Stimulated activated CD4-positive, alpha-beta T cell treated with anti-CD3 and anti-CD28 coated beads, Interleukin-2, amount 100 ng/mL, for 24 hours (primary cell): ENCODE measurements at places on chromosomes 13 and 19.

GRCh38 chr19:42052241-42052863 lies 17.7 kb downstream of the GRIK5 start:
- DNase-seq, result no peak

DNA sequence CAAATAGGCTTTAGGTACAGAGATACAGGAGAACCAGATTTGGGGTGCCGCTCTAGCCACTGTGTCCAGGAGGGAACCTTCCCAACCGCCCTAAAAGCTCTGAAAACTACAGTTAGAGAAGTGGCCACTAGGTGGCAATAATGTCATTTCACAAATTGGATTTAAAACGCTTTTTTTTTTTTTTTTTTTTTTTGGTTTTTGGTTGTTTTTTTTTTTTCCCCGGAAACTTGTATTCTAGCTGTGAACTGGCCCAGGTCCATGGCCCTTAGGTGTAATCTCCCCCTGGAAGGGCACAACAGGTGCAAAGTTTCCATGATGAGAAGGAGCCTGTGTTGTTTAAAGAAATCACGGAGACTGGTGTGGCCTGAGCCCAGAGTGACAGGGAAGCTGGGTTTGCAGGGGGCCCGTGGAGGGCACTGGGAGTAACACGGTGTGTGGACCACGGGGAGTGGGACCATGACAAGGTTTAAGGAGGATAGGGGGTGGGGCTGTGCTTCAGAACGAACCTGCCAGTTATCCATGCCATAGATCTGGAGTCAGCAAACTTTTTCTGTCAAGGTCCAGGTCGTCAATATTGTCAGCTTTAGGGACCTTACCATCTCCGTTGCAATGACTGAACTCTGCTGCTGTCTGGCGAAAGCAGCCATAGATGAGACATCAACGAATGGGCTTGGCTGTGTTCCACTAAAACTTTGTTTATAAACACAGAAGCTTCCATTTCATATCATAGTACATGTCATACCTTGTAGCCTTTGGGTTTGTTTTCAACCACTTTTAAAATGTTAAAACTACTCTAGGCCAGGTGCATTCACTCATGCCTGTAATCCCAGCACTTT lies 10.1 kb downstream of the OR1I1 start:
- no peak for DNase-seq

- DNase-seq, result peak; percentile 75
Observed at GRCh38 chr19:47447470-47448359, 24.0 kb downstream of the SLC8A2 start.

DNA sequence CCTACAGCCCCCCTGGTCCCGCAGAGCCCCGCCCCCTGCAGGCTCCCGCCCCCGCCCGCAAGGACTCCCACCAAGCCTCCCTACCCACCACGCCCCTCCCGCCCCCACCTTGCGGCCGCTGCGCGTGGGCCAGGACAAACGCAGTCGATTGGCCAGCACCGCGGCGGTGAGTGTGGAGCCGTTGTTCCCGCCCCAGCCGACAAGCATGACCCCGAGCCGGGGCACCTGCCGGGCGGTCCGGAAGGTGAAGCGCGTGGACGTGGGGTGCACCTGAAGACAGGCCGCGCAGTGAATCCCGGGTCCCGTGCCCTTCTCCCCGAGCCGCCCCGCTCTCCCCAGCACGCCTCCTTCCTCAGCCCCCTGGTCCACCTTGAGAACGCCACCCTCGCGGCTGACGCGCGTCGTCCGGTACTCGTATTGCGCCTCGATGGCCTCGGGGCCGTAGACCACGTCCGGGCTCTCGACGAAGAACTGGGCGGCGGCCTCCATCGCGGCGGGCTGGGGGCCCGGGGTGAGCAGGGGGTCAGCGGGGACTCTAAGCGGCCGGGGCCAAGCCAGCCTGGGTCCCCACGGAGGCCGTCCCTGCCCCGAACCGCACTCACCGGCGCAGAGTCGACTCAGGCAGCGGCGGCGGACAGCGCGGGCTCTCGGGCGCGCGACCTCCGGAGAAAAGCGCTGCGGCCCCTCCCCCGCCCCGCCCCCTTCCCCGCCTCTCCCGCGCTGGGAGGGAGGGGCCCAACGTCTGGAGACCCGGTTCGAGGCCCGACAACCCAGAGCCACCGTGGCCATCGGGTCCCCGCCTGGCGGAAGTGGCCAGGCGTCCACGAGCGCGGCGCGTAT lies at the start of gene ISYNA1:
TSS of gene ISYNA1 (minus strand) at position 643 of the 840 bp plus-strand sequence. CDS start at position 489, 154 bp downstream.
- peak; percentile 57 for DNase-seq

GRCh38 chr19:21127898-21128297 lies 13.9 kb upstream of the ZNF431 start:
- DNase-seq, result no peak

DNA sequence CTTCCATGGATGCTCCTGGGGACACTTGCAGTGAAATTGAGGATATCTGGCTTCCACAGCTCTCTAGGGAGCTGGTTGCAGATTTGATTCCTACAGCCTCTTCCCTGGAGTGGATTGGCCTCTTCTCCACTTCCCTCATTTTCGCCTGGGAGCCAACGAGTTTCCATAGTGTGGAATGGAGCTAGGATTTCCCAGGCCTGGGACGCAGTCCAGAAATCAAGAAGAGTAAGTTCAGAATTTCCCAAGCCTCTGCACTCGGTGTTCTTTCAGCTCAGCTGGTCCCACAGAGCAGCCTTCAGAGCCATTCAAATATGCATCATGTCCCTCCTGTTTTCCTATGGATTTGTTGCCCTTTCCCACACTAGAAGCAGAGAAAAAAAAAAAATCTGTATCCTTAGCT lies 68.2 kb downstream of the RAP2A start:
- DNase-seq, result no peak

DNA sequence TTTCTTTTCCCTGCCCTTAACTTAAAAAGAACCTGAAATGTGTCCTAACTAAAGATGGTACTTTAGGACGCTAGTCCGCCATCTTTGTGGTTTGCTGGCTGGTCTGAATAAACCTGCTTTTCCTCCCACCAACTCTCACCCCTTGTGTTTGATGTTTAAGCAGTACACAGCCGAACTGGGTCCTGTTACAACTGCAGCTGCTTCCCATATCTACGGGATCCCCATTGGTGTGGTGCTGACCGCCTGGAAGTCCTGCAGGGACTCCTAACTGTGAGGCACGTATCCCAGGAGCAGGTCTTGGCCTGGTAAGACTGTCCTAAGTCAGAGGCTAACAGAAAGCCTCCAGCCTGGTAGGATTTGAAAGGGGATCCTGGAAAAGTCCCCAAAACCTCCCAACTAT lies 40.9 kb upstream of the VSTM2B start:
- no peak for DNase-seq

DNA sequence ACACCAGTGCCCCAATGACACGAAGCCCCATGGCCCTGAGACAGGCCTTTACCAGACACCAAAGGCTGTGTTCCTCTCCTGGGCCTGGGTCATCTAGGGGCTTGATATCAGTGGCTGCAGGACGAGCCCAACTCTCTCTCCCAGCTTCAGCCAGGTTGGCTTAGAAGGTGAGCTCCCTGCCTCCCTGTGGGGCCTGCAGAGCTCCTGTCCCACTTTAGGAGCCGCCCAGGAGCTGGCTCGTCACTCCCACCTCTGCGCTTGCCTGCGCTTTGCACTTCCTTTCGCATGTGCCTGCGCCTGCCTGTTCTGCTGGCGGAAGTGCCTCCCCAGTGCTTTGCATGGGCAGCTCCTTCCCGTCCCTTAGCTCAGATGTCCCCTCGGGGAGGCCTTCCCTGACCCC lies 4.9 kb downstream of the CALM3 start:
- DNase-seq, result peak; percentile 16

DNA sequence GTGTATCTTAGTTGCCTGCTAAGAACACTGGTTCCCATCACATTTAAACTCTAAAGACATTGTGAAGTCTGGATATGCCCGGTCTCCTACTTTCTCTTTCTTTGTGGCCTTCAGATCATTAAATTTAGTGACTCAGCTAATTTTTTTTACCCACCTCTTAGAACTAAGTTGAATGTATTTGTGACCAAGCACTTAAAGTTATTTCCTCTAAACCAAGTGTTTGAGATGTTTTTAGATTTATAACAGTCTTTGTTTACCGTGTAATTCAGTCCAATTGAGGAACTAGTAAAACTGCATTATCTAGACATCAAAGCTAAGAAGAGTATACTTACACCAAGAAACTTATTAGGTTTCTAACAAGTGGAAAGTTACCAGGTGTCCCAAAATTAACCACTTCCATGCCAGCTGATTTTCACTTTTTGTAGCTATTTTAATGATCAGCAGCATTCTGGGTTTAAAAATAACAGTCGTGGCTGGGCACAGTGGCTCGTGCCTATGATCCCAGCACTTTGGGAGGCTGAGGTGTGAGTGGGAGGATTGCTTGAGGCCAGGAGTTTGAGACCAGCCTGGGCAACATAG lies 53.1 kb downstream of the ARHGAP35 start:
- no peak for DNase-seq

DNA sequence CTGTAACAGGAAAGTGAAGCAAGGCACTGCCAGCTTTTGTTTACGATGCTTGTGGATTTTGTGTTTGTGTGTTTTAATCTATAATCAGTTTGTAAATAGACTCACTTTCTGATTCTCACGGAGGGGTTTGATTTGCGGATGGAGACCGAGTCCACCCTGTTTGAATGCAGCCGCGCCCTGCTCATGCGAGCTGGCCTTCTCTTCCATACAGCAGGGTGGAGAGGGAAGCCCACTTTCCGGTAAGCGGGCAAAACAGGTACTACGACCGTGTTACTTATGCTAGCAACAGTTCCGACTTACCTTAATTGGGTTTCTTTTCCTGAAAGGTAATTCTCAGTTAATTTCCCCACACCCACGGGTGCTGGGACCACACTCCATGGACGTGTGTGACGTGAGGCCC lies 33.1 kb downstream of the ADPRHL1 start:
- DNase-seq, result no peak

- DNase-seq, result no peak
Observed at GRCh38 chr13:109272595-109273325, 513.6 kb downstream of the IRS2 start.

- DNase-seq, result no peak
Observed at GRCh38 chr13:77752512-77753069, 55.1 kb downstream of the SLAIN1 start.

DNA sequence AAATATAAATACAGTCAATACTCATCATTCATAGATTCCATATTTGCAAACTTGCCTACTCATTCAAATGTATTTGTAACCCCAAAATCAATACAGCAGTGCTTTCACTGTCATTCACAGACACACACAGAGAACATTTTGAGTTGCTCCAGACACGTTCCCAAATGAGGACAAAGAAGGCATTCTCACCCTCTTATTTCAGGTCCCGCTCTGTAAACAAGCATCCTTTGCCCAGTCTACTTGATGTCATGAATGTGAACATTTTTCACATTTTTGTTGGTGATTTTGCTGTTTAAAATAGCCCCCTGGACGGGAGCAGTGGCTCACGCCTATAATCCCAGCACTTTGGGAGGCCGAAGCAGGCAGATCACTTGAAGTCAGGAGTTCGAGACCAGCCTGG lies 15.5 kb downstream of the C19orf47 start:
- no peak for DNase-seq

GRCh38 chr13:83730674-83731073 lies 151.6 kb downstream of the SLITRK1 start:
- no peak for DNase-seq

- no peak for DNase-seq
Observed at GRCh38 chr13:45518525-45519245, 53.9 kb downstream of the COG3 start.

- no peak for DNase-seq
Observed at GRCh38 chr19:2553510-2553909, 77.6 kb downstream of the GADD45B start.

DNA sequence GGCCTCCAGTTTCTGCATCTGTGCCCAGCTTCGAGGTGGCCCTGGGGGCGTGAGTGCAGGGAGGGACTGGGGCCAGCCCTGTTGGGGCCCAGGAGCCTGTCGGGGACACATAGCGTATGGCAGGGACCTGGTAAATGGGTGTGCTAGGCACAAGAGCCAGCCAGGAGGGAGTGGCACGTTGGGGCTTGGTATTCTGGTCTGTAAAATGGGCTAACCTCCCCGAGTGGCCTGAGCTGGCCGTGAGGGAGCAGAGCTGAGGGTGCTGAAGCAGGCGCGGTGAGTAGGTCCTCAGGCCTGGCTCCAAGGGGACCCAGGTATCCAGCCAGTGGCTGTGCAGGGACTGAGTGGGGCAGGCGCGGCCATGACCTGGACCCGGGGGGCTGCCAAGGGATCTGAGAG lies 4.3 kb downstream of the PTOV1 start:
- no peak for DNase-seq

DNA sequence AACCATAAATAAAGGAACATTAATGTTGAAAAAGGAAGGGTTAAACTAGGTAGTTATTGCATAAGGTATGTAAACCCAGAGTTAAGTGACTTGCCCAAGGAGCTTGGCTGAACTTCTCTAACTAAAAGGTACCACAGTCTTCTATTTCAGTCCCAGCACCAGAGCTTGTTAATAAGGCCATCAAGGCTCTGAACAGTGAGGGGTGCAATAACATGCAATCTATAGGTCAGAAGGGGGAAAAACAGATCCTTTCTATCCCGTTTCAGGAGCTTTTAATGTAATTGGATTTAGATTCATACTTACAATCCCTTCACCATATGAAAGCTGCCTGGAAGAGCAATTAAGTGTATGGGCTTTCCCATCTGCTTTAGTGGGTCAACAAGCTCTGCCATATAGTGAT lies 441.5 kb upstream of the SPRY2 start:
- DNase-seq, result no peak

DNA sequence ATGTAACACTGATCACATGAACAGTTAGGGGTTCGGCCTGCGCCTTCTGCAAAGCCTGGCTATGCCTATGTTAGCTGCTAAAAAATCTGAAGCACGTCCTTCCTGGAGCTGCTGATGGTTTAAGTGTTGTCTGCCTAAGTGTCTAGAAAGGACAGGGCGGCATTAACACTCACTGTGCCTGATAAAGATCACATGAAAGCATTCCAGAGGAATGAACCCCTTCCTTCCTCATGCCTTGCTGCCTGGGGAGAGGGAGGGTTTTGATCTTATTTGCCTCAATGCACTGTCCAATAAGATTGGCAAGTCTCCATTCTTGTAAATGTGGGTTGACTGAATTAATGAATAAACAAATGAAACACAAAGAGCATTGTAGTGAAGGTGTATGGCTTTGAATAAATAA lies 5.2 kb downstream of the DOCK9 start:
- no peak for DNase-seq

- DNase-seq, result no peak
Observed at GRCh38 chr13:41763782-41764181, 197.1 kb downstream of the VWA8 start.

GRCh38 chr19:45340899-45341453 lies 426 bp downstream of the KLC3 start:
- no peak for DNase-seq

DNA sequence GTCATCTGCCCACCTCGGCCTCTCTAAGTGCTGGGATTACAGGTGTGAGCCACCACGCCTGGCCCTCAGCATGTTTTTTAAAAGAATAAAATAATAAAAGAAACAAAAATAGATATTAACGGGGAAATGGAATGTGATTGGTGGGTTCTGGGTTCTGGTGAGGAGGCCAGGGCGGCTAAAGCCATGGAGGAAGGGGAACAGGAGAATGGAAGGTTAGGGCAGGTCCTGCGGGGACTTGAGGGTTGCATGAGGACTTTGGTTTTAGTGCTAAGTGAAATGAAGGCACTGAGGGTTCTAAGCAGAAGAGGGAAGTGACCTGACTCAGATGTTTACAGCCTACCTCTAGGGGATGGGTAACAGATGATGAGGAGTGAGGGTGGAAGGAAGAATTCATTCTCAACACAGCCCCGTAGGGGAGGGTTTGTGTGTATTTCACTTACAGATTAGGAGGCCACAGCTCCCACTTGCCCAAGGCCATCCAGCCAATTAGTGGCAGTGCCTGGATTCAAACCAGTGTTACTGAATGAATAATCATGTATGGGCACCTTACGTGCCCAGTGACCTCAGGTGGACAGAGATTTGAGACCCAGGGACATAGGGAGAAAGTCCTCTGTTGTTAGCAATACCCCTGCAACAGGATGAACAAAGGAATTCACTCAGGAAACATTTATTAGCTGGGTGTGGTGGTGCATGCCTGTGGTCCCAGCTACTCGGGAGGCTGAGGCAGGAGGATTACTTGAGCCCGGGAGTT lies 6.7 kb upstream of the MRPL4 start:
- no peak for DNase-seq
